ENCODE measurements at places on chromosomes 6 and 20.
A peak's percentile ranks its signal among the peaks of the same experiment; 100 is the strongest.

DNA sequence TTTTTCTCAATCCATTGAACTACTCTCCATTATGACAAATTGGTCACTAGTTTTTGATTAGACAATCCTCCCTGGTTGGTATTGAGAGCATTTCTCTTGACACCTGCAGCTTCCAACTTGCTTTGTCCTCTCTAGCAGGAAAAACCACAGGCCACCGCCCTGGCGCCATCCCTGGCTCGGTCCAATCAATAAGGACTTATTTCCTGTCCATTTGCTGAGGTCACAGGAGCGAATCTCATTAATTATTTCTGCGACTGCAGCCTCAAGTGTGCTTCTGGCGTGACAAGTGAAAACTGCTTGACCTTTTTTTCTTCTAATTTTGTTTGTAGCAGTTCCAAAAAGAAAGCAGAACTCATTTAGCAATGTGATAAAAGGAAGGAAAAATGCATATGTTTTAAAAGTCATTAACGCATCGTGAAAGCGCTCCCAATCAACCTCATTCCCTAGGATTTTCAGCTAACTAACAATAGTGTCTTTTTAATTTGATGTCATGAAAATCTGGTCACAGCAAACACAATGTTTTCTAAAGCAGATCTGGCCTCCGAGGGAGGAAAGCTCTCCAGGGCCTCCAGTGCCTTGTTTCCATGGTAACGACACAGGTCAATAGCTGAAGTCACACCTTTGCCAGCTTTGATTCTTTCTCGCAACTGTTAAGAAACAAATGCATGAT is 39.0 kb upstream of the BEND3 start:
- DNase-seq = peak; percentile 34

- no peak for DNase-seq
These were observed 62.0 kb upstream of the PAX1 start for GRCh38 chr20:21643417-21643816.

- no peak for DNase-seq
These were observed 28.0 kb upstream of the ZNF217 start for GRCh38 chr20:53621482-53622246.

GRCh38 chr20:43721429-43722152 is 5.2 kb downstream of the GTSF1L start:
- DNase-seq = peak; percentile 20

GRCh38 chr6:167227984-167228383 is 63.1 kb upstream of the UNC93A start:
- DNase-seq = no peak

DNA sequence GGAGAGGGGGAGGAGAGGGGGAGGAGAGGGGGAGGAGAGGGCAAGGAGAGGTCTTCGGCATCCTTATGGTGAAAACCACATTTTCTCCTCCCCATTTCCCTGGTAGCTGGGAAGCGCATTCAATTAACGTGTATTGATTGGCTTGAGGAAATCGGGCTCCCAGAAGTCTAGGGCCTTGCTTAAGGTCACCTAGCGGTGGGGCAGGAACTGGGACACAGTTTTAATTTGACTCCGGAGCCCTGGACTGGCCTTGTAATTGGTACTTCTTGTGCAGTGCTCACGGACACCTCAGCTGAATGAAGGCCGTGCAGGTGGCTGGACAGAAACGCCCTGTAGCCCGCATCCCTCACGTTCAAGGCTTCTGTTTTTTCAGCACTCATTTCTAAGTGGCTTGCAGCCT is 42.8 kb downstream of the CTCFL start:
- DNase-seq = no peak

- DNase-seq = no peak
These were observed 152.4 kb upstream of the PROKR2 start for GRCh38 chr20:5469111-5469510.

DNA sequence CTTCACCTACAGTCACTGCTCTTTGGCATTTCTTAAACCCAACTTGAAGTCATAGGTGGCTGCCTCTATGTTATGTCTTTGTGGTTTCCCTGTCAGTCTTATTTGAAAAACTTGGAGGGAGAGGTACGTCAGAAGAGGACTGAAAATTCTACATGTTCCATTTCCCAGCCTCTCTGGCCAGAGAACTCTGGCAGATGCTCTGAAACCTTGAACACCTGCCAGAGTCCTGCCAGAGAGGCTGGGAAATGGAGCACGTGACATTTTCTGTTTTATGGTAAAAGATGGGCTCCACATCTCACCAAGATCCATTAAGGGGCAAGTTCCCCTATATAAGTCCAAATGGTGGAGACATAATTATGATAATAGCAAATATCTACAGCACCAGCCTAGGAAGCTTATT is 99.5 kb downstream of the MAFB start:
- no peak for DNase-seq

GRCh38 chr6:32149092-32149755 is 2.5 kb downstream of the PRRT1 start:
- DNase-seq = peak; percentile 25

- DNase-seq = no peak
These were observed 84.9 kb downstream of the TIAM2 start for GRCh38 chr6:155079985-155080452.

GRCh38 chr20:39645131-39645530 is 683.0 kb downstream of the DHX35 start:
- no peak for DNase-seq

GRCh38 chr6:129508477-129509145 is 201.4 kb downstream of the ARHGAP18 start:
- no peak for DNase-seq

DNA sequence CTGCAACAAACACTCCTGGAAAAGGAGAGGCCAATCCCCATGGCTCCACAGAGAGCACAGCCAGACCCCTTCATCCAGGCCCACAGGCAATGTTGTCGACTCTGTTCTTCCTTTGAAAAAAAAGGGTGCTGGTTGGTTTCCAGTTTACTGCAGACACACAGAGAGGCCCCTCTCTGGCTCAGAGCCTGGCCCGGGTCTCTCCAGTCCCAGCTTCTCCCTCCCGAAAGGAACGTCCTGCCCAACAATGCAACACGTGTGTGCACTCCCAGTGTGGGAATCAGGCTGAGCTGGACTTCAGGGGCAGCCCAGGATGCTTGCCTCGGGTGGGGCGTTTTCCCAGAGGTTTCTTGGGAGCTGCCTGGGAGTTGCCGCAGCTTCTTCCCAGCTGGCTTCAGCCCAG is 4.5 kb upstream of the NKAIN4 start:
- DNase-seq = no peak

DNA sequence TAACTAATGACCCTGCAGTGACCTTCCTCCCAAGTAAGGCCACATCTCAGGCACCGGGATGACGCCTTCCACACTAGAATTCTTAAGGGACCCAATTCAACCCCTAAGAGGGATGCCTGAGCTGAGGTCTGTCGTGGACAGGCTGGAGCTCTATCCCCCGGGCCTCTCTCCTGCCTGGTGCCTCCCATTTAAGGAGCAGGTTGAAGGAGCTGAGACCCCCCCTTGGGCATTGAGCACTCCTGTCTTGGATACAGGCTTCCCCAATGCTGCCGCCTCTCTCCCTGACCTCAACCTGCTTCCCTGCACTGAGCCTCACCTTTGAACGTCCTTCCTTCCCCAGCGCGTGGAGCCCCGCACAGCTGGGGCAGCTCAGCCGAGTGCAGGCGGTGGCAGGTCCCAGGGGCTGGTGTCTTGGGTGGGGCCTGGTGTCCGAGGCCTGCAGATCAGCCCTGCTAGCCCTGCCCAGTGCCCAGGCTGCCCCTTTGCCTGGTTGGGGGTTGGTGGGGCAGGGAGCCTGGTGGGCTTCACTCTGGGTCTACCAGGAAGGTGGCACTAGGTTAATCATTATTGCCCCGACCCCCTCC is 19.9 kb upstream of the BHLHE23 start:
- DNase-seq = peak; percentile 8

GRCh38 chr6:157667211-157668008 is 155.6 kb upstream of the SNX9 start:
- DNase-seq = peak; percentile 54

DNA sequence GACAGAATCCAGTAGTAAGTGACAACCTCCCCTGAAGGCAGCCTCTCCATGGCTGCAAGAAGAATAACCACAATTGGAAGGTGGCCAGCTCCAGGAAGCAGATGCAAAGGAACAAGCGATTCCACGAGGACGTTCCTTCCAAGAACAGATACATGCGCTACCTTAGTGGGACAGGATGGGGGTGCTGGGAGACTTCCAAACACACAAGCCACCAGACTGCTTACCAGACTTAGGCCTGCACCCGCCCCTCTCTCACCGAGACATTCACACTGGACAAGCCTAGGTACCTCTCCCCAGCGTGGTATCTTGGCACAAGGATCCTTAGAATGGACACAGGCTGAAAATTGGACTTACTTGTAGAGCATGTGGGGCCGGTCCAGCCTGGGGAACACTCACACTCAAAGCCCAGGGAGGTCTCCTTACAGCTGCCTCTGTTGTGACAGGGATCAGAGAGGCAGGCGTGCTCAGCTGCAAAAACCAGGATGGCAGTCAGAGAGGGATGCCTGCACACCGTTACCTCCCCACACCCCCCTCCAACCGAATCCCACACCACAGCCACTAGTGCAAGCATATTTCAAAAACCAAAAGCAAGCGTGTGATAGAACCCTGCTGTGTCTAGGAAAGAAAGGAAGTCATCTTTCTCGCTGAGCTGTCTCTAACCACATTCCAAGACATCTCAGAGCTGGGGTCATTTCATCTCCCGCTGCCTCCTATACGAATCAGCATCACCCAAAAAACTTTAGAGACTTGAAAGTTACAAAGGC is 22.4 kb downstream of the JAG1 start:
- DNase-seq = no peak

DNA sequence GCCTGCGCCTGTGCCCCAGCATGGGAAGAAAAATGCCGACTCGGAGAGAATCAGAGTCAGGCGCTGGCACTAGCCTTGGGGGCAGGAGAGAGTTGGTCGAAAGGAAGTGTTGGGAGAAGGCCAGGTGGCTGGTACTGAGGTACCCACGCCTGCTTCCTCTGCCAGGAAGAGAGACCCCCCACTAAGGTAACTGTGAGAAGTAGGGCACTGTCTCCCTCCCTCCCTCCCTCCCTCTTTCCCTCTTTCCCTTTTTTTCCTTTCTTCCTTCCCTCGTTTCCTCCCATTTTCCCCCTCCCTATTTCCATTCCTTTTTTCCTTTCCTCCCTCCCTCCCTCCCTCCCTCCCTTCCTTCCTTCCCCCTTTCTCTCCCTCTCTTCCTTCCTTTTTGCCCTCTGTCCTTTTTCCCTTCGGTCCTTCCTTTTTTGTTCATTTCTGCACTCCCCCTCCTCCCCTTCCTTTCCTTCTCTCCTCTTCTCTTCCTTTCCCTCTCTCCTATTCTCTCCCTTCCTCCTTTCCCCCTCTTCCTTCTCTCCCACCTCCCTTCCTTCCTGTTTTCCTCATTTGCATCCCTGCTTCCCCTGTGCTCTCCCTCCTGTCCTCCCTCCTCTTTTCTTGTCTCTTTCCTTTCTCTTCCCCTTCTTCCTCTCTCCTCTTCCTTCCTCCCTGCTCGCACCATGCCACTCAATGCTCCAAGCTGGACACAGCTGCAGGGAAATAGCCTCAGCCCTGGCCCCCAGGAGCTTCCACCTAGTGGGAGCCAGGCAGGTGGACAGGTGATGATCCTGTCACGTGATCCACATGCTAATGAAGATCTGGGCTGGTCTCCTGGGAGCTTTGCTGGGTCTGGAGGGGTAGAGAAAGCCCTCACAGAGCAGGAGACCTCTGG is 148.0 kb downstream of the DHX35 start:
- peak; percentile 51 for DNase-seq

GRCh38 chr6:117938311-117938995 is 31.4 kb downstream of the SLC35F1 start:
- DNase-seq = peak; percentile 38

DNA sequence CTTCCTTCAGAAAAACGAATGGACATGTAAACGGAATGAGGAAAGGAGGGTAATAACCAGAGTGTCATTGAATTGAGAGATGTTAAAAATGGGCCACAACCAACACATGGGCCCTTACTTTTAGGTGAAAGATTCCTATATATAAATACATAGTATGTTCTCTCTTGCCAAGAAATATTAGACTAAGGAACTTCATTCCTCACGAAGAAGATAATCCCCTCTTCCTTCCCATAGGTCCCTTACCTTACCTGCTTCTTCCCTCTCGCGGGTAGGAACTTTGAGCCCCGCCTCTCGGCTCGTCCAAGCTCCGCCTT is 295 bp upstream of the TBC1D22B start:
- no peak for DNase-seq

DNA sequence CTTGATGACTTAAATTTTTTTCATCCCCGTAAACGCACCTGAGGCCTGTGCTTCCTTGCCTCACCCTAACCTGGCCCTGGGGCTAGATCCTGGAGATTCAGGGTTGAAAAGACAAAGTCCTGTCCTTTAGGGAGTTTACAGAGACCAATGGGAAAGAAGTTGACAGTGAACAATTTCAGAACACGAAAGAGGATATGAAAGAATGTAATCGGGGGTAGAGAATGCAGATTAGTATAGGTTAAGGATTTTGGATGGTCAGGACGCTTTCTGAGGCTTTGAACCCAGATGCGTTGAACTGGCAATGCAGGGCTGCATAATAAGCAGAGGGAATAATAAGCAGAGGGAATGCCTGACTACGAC is 1.7 kb upstream of the FBXO5 start:
- no peak for DNase-seq

DNA sequence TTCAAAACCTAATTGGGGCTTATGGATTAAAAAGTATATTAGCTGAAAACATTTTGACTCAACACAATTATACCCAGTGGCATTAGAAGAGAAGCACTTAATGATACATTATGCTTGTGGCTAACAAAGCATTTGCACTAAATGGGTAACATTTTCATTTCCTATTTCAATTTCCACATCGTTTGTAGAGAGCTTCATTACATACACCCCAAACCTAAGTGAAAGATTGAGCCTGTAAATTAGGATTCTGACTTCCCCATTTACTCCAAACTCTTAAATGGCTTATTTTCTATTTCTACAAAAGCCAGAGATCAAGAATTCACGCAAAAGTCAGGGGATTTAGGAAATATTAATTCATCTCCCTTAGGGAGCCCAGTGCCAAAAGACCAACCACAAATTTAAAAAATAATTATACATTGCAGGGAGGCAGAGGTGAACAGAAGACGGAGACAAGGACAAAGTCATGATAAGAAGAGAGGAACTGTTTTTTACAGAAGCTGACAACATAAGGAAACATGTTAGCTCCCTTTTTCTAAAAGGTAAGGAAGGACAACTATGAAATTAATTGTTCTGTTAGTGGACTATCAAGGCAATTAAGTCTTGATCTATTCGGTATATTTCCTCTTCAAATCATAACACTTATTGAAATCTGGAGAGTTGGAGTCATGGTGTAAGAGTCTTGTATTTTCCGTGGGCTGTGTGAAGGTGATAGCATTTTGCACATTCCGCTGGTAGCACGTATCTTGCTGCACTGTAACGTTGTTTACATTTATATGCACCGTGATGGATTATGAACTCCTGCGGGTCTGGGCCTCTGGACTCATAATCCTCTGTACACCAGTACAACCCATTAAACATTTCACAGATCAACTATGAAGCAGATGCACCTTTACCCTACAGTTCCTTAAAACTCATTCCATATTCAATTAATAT is 24.8 kb upstream of the EZR start:
- DNase-seq = no peak

DNA sequence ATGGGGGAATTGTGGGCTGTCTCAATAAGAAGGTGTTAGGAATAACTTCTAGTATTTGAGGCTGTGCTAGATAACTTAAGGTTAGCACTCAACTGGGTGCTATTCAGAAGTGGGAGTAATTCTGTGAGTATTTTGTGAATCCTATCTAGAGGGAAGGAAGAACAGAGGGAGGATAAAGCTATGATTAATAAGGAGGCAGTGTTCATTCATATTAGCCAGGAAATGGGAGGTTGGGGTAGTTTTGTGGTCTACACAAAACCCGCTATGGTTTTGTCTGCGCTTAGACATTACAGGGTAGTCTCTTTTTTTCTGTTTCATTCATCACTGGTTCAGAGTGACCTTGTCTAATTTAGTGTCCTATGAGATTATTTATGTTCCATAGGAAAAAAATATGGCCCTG is 341.0 kb downstream of the ARHGAP18 start:
- DNase-seq = no peak

Data from WTC11 (cell line).